Stimulated activated CD4-positive, alpha-beta T cell treated with anti-CD3 and anti-CD28 coated beads, Interleukin-4, amount 100 ng/mL, for 1 hour (primary cell): ENCODE measurements at places on chromosomes 5 and 9.

- DNase-seq, result no peak
Observed at GRCh38 chr9:90539286-90539685, 103.3 kb downstream of the DIRAS2 start.

DNA sequence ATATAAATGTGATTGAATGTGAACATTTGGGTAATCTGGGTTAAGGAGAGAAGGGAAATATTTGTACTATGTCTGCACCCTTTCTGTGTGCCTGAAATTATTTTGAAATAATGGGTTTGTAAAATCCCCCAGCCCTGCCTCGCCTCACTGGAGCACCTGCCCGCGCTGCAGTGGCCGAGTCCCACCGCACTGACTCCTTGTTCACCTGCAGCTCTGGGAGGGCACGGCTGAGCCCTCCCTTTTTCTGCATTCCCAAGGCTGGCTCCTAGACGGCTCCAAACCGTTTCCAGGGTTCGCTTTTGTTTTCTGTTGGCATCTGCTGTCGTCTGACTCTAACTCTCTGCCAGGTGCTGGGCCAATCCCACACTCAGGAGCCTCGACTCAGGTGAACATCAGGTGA is 17.6 kb upstream of the PPP1R26 start:
- DNase-seq, result no peak

GRCh38 chr9:120480707-120481106 is 99.3 kb downstream of the CDK5RAP2 start:
- no peak for DNase-seq

DNA sequence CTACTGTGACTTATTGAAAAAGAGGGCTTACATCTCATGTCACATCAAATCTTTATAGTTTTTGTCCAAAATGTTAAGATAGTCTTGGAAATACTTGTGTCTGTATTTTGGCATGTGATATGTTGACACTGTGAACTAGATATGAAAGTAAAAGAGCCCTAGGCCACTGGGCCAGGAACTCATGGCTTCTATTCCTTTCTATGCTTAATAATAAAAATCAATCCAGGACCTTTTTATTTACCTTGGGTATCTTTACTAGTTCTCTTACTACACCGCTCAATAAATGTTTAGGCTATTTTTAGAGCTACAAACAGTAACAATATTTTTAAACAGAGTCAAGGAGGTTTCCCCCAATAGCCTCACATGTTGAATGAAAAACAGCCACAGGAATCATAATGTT is 348.6 kb upstream of the SLC24A2 start:
- DNase-seq, result no peak

DNA sequence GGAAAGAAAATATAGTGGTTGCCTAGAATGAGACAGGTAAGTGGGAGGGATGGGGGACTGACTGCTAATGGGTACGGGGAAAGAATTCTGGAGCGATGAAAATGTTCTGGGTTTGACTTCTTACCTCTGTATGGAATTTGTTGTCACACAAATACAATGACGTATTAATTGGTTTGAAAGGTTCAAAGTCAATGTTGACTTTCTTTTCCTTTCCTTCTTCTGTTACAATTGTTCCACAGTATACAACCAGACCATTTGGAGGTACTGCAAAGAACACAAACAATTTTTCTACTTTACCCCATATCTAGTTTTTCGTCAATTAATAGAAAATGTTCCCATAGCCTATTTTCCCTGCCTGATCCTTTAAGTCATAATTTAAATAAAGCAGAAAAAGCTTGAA is 25.6 kb downstream of the ETF1 start:
- DNase-seq, result no peak

DNA sequence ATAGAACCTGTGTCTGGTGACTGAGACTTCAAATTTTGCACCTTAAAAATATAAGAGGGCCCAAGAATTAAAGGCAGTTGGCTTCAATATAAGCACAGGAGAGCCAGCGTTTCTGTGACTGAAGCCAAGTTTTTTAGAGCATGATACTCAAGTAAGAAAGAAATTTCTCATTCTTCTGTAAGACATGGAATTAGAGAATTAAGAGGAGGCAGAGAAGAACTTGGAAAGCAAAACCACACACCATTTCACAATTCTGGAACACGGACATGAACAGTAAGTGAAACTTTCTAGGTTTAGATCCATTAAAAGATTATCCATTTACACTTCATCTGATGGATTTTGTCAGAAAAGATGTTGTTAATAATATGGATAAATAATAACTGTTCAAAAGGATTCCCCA is 8.9 kb upstream of the AGXT2 start:
- DNase-seq, result no peak
